ENCODE measurements at places on chromosomes 7 and 10.

- no peak for DNase-seq
Observed at GRCh38 chr10:131056091-131056579, 255.4 kb downstream of the TCERG1L start.

- no peak for DNase-seq
Observed at GRCh38 chr7:57363321-57363720, 86.7 kb upstream of the ZNF716 start.

- DNase-seq: peak; percentile 49
Observed at GRCh38 chr10:16809074-16809718, 8.0 kb downstream of the RSU1 start.

- no peak for DNase-seq
Observed at GRCh38 chr7:83085299-83085698, 77.4 kb downstream of the PCLO start.

- no peak for DNase-seq
Observed at GRCh38 chr10:116744163-116744753, 1.9 kb upstream of the HSPA12A start.

- DNase-seq: no peak
Observed at GRCh38 chr7:1068619-1069018, 19.3 kb upstream of the GPER1 start.

All from kidney tubule cell (primary cell).